ENCODE measurements at places on chromosomes 13 and 19. TPM values are rescaled to one million over a fixed set of nuclear protein-coding genes. Genes with fewer than 3 reads are reported as not detected.
A peak's percentile ranks its signal among the peaks of the same experiment; 100 is the strongest.

DNA sequence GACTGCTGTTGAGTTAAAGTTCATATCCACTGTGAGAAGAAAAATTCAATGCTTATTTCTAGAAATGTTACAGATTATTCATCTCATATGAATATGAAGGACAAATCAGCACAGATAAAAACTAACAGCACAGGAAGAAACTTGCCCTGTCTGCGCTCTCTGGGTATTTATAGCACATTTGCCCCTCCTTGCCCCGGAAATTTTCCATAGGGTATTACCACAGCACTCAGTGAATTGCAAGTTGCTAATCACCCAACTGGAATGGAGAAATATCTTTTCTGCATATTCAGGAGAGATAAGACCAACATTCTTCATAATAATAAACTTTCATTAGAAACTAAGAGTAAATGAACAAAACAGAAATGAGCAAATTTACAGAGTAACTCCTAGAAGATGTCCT is 318.0 kb upstream of the KLF12 start:
- no peaks in the 10 kb centered on the region for H3K36me3 ChIP-seq
- H3K27me3 ChIP-seq = no peaks in the 10 kb centered on the region
- peaks cover 19% of the 10 kb centered on the region for H3K4me1 ChIP-seq
- DNase-seq = no peak
- no peak overlapping the region for H3K27ac ChIP-seq

SBK3 gene
- total RNA-seq = not detected

MYO1F gene
- 0.27 TPM for total RNA-seq

DNA sequence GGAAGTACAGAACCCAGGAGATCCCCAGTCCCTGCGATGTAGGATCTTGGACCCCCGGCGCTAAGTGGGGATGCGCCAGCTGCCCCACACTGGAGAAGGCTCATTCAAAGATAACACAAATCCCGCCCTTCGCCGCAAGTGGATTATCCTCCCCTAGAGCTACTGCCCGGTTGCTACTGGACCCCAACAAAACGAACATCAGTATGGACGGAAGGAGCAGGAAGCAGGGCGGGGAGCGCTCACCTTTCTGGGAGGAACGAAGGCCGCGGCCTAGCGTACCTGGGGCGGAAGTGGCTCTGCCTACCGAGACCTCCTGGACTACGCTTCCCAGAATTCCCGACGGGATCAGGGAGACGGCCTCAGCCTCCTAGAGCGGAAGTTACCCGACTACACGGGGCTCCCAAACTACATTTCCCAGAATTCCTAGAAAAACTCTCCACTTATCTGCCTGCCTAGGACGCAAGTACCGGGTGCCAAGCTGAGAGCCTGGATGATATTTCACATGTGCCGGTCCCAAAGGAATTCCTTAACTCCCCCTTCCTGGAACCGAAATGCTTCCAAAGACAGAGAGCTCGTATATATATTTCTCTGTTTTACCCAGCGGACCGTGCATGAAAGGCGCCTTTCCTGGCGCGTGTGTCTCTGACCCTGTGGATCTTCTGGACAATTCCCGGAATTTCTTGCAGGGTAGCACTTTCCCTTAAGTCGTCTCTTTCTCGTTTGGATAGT is at the start of gene ZNF112:
Gene ZNF112, minus strand, starts transcription at position 298 of the 729 bp plus-strand sequence. CDS start 16,141 bp downstream, outside the sequence.
- H3K4me1 ChIP-seq = no peaks in the 10 kb centered on the region
- no peaks in the 10 kb centered on the region for H3K36me3 ChIP-seq
- DNase-seq = peak; percentile 97
- H3K27me3 ChIP-seq = no peaks in the 10 kb centered on the region
- peak within 1 kb of the TSS; percentile 90 for H3K4me3 ChIP-seq

BRME1 gene
- 0.75 TPM for total RNA-seq
